ENCODE measurements at places on chromosomes 13 and 19.

- ATAC-seq, result no peak
Measured at GRCh38 chr13:41289463-41289881, 21.6 kb upstream of the NAA16 start.

DNA sequence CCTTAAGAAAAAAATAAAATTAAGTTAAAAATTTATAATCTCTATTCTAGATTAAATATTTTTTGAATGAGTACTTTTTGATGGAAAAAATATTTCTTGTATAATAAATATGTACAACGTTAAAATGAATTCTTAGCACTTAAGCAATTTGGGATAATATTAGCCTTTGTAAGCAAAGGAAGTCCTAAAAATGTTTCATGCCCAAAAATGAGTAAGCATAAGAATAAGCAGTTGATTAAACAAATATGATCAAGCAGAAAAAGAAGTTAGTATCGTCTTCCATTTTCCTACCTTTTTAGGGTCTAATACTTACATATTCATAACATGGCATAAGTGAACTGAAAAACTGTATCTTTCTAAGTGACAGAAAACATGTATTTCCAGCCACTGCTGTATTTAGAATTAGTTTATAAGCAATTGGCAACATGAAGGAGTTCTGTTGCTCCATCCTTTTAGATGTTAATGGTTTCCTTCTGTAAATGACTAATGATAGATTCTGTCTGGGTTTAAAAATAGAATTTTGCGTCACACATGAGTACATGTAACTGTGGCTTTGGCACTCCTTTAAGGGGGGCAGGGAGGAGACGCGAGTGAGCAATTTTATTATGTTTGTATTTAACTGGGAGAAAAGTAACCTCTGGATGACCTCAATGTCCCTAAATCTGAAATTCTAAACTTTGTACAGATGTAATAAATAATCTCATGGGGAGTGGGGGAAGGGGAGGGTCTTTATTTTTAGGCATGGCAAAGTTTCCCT, 237.4 kb downstream of the RGCC start:
- ATAC-seq, result peak; percentile 58

- no peak for ATAC-seq
Measured at GRCh38 chr19:359653-359925, 15.0 kb upstream of the MIER2 start.

- peak; percentile 41 for ATAC-seq
Measured at GRCh38 chr19:47226426-47227351, 4.3 kb downstream of the BBC3 start.

Measured in stimulated activated memory B cell treated with anti-CD40 and anti-IgM and Interleukin-4, amounts not matched to agents 10 μg/mL and 1 μg/mL and 100 μg/mL, for 72 hours (primary cell).